ENCODE measurements at places on chromosomes 4 and X.

DNA sequence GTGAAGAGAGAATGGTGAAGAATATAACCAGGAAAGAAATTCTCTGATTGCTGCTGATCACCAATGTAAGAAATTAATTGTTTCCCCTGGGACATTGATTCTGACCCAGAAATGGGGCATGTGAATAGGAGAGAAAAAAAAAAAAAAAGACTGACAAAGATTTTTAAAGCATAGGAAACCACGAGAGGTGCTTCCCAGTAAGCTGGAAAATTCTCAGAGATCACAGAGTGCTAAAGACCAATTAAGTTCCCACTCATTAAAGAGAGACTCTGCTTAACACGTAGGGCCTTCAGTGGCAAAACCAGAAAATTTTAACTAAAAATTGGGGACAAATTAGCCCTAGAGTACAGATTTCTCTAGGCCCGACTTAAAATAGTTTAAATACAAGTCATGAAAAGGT is 604.4 kb downstream of the ARAP2 start:
- no peak for DNase-seq

- DNase-seq = no peak
Measured at GRCh38 chr4:147780137-147780777, 48.4 kb downstream of the ARHGAP10 start.

- no peak for DNase-seq
Measured at GRCh38 chr4:100816436-100817045, 298.7 kb upstream of the EMCN start.

- DNase-seq = peak; percentile 84
Measured at GRCh38 chr4:174198828-174199227, 84.6 kb downstream of the FBXO8 start.

GRCh38 chr4:56466910-56467283 is 520 bp upstream of the SRP72 start:
- DNase-seq = no peak

GRCh38 chrX:116172976-116173375 is 2.4 kb downstream of the AGTR2 start:
- no peak for DNase-seq

GRCh38 chrX:141903400-141904155 is at the start of gene MAGEC1:
Gene MAGEC1 (plus strand): TSS chrX:141903894. CDS start chrX:141905073, 1,179 bp downstream.
- no peak for DNase-seq

GRCh38 chrX:87370865-87371264 is 146.7 kb upstream of the KLHL4 start:
- no peak for DNase-seq

All from cardiac muscle cell (in vitro differentiated cells and primary cell).